ENCODE measurements at places on chromosomes 16 and 17.

DNA sequence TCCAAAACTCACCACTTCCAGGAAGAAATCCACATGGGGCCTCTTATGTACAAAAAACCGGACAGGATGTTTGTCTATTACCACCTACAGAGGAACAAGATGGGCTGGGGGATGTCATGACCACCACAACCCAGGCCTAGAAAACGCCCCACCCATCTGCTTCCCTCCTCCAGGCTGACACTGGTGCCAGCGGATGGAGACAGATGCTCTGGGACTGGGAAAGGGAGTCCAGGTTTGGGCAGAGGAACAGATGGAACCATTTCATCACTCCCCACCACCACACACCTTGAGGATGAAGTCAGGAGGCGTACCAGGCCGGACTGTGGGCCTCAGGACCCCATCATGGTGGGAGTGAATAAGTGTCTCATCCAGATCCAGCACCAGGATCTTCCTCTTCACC lies 4.5 kb upstream of the GABARAP start:
- H3K4me1 ChIP-seq = peaks cover 28% of the 10 kb centered on the region
- H3K27ac ChIP-seq = peak overlapping the region; percentile 20
- no peak for DNase-seq
- H3K36me3 ChIP-seq = peaks cover 35% of the 10 kb centered on the region
- H3K27me3 ChIP-seq = no peaks in the 10 kb centered on the region
- H3K4me3 ChIP-seq = no peak overlapping the region

- DNase-seq = peak; percentile 40
- H3K27ac ChIP-seq = no peak overlapping the region
- no peaks in the 10 kb centered on the region for H3K4me1 ChIP-seq
- H3K4me3 ChIP-seq = peak overlapping the region; percentile 59
These were observed 14.4 kb downstream of the ZNF232 start for GRCh38 chr17:5097101-5097834.

DNA sequence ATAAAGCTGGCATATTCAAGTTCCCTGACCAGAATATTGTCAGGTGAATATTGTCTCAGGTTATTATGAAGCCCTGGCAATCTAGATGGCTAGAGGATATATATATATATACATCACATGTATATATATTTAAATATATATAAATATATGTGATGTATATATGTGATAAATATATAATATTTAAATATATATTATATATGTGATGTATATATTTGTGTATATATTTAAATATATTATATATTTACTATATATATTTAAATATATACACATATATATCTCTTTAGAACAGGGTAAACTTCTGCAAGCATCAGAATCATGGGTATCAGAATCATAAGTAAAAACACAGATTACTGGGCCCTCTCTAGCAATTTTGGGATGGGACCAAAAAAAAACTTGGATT lies 112.6 kb downstream of the CDH8 start:
- H3K27me3 ChIP-seq = no peaks in the 10 kb centered on the region
- H3K27ac ChIP-seq = no peak overlapping the region
- no peaks in the 10 kb centered on the region for H3K4me1 ChIP-seq

GRCh38 chr17:74212209-74212912 lies 1.0 kb upstream of the TTYH2 start:
- no peak for DNase-seq
- H3K36me3 ChIP-seq = peaks cover 26% of the 10 kb centered on the region
- H3K4me3 ChIP-seq = peak overlapping the region; percentile 62
- peak overlapping the region; percentile 55 for H3K27ac ChIP-seq

- H3K4me3 ChIP-seq = no peak overlapping the region
- no peaks in the 10 kb centered on the region for H3K27me3 ChIP-seq
- peak overlapping the region; percentile 83 for H3K27ac ChIP-seq
- no peak for DNase-seq
These were observed 1.8 kb downstream of the KIF1C start for GRCh38 chr17:4999430-5000093.

DNA sequence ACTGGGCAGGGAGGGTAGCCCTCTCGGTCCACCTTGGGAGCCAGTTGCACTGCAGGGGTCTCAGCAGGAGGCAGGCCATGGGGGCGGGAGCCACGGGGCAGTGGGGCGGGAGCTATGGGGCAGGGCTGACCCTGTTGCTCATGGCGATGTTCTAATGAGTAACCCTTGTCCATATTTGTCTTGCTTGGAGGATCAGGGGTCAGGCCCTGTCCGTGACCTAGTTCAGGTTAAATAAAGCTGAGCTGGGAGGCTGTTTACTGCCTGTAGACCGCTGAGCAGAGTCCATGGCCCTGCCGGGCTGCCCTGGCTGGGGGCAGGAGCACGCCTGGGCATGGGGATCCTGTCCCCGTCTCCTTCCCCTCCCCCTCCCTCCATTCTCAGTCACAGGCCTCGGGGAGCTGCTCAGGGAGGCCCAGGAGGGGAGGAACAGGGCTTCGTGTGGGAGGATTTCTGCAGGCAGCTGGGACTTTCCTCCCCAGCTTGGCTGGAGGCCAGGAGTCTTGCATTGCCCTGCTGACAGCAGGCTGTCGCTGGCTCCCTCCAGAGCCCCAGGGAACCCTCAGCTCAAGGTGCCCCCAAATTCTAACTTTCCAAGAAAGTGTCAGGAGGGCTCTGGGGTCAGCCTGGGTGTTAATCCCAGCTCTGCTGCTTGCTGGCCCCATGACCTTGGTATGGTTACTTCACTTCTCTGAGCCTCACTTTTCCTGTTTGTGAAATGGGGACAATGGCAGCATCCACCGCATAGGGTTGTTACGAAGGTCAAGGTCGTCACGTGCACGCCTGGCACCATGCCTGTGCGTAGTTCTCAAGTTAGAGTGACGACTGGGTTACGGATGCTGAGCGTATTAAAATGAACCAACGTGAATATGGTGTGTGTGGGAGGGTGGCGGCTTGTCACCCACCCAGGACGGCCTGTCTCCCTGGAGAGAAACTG lies 6.1 kb upstream of the SERPINF2 start:
- no peak for DNase-seq
- H3K36me3 ChIP-seq = no peaks in the 10 kb centered on the region
- H3K27ac ChIP-seq = no peak overlapping the region
- no peaks in the 10 kb centered on the region for H3K27me3 ChIP-seq
- H3K4me3 ChIP-seq = no peak overlapping the region

GRCh38 chr16:73172241-73172972 lies 124.5 kb upstream of the ZFHX3 start:
- DNase-seq = no peak
- no peaks in the 10 kb centered on the region for H3K27me3 ChIP-seq
- H3K27ac ChIP-seq = no peak overlapping the region
- H3K36me3 ChIP-seq = no peaks in the 10 kb centered on the region
